GM12892 (cell line): ENCODE measurements at places on chromosomes 7 and 10.

- peak; percentile 74 for DNase-seq
Observed at GRCh38 chr10:120948889-120949608, 97.9 kb downstream of the WDR11 start.

DNA sequence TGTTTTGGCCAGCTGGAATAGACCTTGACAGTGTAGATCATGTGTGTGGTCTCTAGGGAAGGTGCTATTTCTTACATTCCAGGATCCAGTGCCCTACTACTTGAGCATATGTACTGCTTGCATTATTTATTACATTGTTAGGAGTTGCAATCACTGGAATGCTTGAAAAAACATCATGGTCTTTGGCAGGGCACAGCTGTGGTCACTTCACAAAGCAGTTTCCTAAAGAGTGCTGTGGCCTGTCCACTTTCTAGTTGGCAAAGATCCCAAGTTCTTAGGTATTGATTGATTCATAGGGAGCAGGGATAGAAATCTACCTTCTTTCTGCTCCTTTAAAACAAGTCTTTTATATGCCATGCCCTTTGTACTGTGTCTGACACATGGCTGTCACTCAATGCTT is 4.6 kb downstream of the C7orf25 start:
- no peak for DNase-seq

- DNase-seq = no peak
Observed at GRCh38 chr7:73618538-73618937, 5.8 kb downstream of the MLXIPL start.

- no peak for DNase-seq
Observed at GRCh38 chr10:80769700-80770160, 232.0 kb downstream of the SH2D4B start.

GRCh38 chr10:5999440-6000165 is 22.3 kb upstream of the IL15RA start:
- no peak for DNase-seq

GRCh38 chr7:132899-133298 is 59.5 kb upstream of the FAM20C start:
- no peak for DNase-seq

- no peak for DNase-seq
Observed at GRCh38 chr7:33581236-33581635, 324.1 kb upstream of the BMPER start.

DNA sequence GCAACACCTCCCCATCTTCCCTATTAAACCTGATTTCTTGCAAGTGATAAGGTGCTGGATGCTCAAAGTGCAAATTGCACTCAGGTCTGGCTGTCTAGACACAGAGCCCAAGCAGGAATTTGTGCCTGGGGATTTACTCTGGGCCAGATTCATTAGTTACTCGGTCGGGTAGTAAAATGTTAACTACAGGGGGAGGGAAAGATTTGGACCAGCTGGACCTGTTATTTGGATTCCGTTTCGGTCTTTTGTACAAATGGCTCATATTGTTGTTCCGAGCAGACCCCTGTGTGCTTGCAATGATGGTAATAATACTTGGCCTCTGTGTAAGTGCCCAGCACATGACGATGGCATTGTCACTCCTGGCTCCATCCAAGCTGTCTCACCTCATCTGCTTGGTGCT is 609.6 kb downstream of the KCNMA1 start:
- DNase-seq = no peak

DNA sequence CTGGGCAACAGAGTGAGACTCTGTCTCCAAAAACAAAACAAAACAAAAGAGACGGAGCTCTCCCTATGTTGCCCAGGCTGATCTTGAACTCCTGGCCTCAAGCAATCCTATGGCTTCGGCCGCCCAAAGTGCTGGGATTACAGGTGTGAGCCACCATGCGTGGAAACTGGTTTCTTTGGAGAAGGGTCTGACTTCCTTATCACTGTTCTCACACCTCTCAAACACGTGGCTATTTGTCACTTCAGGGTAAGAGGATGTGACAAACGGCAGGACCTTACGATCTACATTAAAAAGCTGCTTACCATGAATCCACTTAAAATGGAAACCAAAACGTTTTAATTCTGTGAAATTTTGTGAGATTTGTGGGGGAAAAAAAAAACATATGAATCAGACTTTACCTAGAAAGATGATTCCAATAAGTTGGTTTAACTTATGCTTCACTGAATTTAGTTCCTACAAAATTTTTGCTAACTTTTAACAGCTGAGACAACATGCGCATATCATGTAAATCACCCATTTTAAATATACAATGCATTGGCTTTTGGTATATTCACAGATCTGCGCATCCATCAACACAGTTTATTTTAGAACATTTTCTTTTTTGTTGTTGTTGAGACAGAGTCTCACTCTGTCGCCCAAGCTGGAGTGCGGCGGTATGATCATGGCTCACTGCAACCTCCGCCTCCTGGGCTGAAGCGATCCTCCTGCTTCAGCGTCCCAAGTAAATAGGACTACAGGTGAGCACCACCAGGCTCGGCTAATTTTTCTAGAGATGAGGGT is 18.7 kb upstream of the FOXK1 start:
- no peak for DNase-seq

DNA sequence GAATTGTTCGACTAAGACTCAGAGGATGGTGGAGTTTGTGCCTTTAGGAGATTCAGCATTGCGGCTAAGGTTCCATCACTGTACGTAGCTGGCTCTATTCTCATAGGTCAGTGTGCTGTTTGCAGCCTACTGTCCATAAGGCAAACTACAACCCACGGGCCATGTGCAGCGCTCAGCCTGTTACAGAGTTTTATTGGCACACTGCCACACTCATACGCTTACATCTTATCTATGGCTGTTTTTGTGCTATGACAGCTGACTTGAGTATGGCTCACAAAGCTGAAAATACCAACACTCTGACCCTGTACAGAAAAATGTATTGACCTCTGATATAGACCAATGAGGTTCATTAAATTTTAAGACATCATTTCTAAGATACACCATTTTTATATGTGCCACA is 114.5 kb downstream of the ARID5B start:
- no peak for DNase-seq

DNA sequence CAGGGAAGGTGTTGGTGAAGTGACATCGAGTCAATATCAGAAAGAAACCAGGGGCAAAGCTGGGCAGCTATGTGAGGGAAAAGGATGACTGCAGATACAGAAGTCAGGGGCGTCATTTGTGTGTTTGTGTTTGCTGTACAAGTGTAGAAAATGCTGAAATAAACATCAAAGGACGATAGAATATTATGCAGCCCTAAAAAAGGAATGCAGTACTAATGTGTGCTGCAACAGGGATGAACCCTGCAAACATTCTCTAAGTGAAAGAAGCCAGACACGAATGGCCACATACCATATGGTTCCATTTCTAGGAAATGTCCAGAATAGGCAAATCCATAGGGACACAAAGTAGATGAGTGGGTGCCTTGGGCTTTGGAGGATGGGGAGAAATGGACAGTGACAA is 133.9 kb downstream of the PRPF18 start:
- no peak for DNase-seq

GRCh38 chr7:26787701-26788100 is 76.7 kb downstream of the SKAP2 start:
- DNase-seq = no peak

DNA sequence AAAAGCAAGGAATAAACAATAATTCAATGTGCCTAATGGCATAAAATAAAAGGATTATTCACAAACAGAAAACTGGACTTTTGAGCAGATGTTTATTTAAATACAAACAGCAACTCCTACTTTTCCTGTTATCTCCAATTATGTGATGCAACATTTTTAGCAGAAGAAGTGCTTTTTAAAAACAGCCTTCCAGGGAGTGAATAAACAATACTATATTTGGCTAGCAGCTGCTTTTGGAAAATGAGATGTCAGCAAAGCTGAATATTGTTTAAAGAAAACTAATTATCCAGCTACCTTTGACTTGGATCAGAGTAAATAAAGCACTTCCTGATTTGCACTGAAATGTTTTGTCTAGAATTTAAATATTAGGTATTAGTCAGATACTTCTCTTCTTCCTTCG is 23.2 kb downstream of the CDK1 start:
- DNase-seq = no peak

DNA sequence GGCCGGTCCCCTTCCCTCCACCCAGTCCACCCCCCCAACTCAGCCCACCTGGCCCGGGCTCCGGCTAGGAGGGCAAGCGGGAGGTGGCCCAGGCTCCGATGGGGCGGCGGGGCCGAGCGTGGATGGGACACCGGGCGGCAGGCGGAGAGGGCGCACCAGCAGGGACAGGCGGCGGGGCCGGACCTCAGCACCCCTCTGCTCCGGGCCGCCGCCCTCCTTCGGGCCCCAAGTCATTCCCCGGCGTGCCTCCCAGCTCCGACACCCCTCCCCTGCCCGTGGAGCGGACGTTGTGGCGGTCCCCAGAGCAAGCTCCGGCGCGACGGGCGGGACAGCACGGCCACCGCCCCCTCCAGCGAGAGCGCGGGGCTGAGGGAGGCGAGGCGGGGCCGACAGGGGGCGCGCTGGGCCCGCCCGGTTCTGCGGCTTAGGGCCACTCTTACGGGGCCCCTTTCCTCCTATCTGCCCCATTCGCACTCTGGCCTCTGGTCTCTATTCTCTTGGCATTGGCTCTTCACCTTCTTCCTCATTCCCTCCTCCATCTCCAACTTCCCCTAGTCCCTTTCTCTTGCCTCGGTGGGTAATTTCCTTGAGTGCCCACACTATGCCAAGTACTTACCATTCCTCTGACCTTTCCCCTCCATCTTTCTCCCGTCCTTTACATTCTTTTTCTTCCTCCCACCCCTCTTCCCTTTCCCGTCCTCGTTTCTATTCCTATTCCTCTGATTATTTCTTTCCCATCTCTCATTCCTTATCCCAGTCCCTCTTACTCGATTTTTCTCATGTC is 701 bp upstream of the GBX1 start:
- peak; percentile 67 for DNase-seq

- no peak for DNase-seq
Observed at GRCh38 chr10:46787321-46787615, 124.0 kb upstream of the PTPN20 start.

DNA sequence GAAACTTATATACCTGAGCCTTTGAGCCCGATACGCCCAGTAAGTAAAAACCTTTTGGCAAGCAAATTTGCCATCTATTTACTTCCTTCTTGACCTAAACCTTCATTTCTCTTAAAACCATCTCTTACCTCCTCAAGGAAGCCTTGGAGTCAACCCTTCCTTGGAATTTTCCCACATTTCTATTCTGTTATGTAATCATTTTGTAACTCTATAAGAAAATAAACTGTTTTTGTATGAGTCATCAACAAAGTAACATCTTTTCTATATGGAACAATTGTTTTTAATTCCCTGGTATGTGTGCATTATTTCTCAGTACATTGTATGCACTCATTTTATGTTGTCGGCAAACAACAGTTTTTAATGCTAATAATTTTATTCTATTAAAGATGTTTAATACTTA is 162.0 kb downstream of the TEX36 start:
- DNase-seq = no peak

GRCh38 chr7:21941611-21942141 is 4.0 kb downstream of the CDCA7L start:
- no peak for DNase-seq

DNA sequence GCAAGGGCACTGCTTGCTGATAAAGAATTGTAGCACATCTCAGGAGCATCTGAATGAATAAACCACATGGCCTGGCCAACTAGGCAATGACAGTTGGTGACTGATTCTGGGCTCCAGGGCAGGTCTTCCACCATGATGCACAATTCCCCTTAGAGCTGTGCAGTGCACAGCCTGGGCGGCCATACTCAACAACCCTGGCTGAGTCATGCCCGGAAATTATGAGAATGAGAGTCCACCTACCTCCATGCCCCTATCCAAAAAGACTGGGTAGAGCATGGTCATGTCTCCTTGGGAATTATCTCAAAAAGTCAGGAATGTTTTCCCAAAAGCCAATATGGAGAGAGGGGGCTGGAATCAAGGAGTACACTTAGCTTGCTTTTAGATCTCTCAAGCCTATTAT is 425.6 kb downstream of the PLXNA4 start:
- no peak for DNase-seq
